ENCODE measurements at places on chromosomes 1 and 21.

GRCh38 chr1:84077476-84078107 lies 66.5 kb upstream of the PRKACB start:
- H3K27me3 ChIP-seq, result peaks cover 3% of the 10 kb centered on the region
- H3K27ac ChIP-seq, result peak overlapping the region; percentile 90
- peak; percentile 88 for DNase-seq
- H3K4me3 ChIP-seq, result peak overlapping the region; percentile 88
- H3K36me3 ChIP-seq, result peaks cover 4% of the 10 kb centered on the region
- H3K4me1 ChIP-seq, result peaks cover 16% of the 10 kb centered on the region

DNA sequence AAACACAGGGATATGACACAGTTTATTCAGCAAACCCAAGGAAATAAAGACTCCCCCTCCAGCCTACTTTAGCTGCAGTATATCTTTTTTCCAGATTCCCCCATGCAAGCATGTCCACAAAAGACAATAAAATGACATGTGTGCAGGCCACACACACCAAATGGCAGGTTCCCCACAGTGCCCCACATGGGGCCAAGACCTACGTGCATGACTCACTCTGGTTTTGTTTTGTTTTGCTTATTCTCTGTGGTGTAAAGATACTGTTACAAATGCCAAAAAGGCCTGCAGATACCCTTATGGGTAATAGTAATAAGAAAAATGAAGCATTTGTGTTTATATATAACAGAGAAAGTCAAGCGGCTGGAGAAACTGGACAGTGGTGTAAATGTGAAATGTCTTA lies 71.6 kb downstream of the RD3 start:
- no peak overlapping the region for H3K27ac ChIP-seq
- no peaks in the 10 kb centered on the region for H3K27me3 ChIP-seq
- no peaks in the 10 kb centered on the region for H3K36me3 ChIP-seq
- DNase-seq, result no peak
- H3K4me3 ChIP-seq, result no peak overlapping the region

DNA sequence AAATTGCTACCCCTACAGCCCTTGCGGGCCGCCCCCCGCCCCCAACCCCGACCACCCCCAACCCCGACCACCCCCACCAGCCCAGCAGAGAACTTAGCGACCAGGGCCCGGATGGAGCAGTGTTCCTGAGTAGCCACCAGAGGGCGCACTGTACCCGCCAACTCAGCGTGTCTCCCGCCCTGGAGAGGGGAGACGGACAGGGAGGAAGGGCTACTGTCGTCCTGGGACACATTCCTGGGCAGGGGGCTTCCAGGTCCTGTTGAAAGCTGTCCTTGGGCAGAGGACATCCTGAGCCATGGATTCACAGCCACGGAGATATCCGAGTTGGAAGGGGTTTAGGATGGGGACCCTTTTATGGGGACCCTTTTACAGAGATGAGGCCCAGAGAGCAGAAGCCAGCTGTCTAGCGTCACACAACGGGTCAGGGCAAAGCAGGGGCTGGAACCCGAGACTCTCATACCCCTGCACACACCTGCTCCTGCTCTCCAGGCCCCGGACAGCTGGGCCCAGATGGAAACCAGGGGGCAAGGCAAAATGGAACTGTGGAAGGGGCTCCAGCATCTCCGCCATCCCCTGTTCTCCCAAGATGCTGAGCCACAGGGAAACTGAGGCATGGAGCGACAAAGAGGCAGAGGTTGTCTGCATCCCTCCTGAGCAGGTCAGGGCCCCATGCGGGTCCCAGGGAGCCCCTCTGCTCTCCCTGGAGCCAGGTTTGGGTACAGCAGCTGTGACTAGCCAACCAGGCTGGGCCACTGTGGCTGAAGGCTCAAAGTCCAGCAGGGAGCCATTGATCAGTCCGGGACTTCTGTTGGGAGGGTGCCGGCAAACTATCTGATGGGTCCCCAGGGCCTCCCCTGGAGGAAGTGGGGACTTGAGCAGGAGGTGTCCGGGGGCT lies 25.0 kb upstream of the LAPTM5 start:
- peak overlapping the region; percentile 26 for H3K4me3 ChIP-seq
- H3K27ac ChIP-seq, result peak overlapping the region; percentile 85
- H3K36me3 ChIP-seq, result no peaks in the 10 kb centered on the region
- peaks cover 23% of the 10 kb centered on the region for H3K4me1 ChIP-seq
- H3K27me3 ChIP-seq, result no peaks in the 10 kb centered on the region

GRCh38 chr1:204442376-204443259 lies 31.0 kb upstream of the PPP1R15B start:
- H3K4me3 ChIP-seq, result no peak overlapping the region
- DNase-seq, result no peak
- no peaks in the 10 kb centered on the region for H3K27me3 ChIP-seq
- H3K27ac ChIP-seq, result peak overlapping the region; percentile 92

DNA sequence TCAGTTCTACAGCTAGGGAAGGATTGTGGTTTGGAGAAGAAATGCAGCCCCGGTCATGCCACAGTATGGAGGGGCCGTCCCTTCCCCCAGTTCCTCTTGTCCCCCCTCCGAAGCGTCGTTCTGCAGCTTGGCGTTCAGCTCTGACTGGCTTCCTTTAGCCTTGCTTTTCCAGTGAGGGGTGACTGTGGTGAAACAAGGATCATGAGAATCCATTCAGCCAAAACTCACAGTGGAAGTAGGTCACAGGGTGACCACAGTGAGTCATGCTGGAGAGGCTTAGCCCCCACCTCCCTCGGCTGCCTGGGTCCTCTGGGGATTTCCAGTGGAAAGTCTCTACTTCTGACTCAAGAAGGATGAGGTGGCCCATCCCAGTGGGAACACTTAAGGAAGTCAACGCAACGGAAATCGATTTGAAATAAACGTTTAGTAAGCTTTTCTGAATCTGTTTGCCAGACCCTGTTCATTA lies 37.3 kb upstream of the COL6A2 start:
- peaks cover 51% of the 10 kb centered on the region for H3K4me1 ChIP-seq
- H3K36me3 ChIP-seq, result no peaks in the 10 kb centered on the region
- DNase-seq, result peak; percentile 36
- no peak overlapping the region for H3K4me3 ChIP-seq
- H3K27ac ChIP-seq, result no peak overlapping the region
- peaks cover 76% of the 10 kb centered on the region for H3K27me3 ChIP-seq

- no peaks in the 10 kb centered on the region for H3K36me3 ChIP-seq
- H3K27me3 ChIP-seq, result peaks cover 70% of the 10 kb centered on the region
- H3K4me3 ChIP-seq, result no peak overlapping the region
- no peaks in the 10 kb centered on the region for H3K4me1 ChIP-seq
These were observed 6.3 kb upstream of the SYT6 start for GRCh38 chr1:114159941-114160340.

- no peak for DNase-seq
- H3K4me3 ChIP-seq, result no peak overlapping the region
- no peak overlapping the region for H3K27ac ChIP-seq
- H3K27me3 ChIP-seq, result peaks cover 2% of the 10 kb centered on the region
- H3K36me3 ChIP-seq, result no peaks in the 10 kb centered on the region
These were observed 15.9 kb downstream of the KIAA1614 start for GRCh38 chr1:180928331-180929230.

GRCh38 chr1:48442864-48443619 lies 29.0 kb downstream of the SPATA6 start:
- no peak overlapping the region for H3K27ac ChIP-seq
- peaks cover 11% of the 10 kb centered on the region for H3K36me3 ChIP-seq
- no peaks in the 10 kb centered on the region for H3K4me1 ChIP-seq
- H3K4me3 ChIP-seq, result no peak overlapping the region
- H3K27me3 ChIP-seq, result no peaks in the 10 kb centered on the region

GRCh38 chr1:55195521-55196233 lies 19.5 kb downstream of the USP24 start:
- DNase-seq, result no peak
- peaks cover 48% of the 10 kb centered on the region for H3K36me3 ChIP-seq
- H3K27me3 ChIP-seq, result no peaks in the 10 kb centered on the region
- peaks cover 71% of the 10 kb centered on the region for H3K4me1 ChIP-seq
- H3K4me3 ChIP-seq, result peak overlapping the region; percentile 20

DNA sequence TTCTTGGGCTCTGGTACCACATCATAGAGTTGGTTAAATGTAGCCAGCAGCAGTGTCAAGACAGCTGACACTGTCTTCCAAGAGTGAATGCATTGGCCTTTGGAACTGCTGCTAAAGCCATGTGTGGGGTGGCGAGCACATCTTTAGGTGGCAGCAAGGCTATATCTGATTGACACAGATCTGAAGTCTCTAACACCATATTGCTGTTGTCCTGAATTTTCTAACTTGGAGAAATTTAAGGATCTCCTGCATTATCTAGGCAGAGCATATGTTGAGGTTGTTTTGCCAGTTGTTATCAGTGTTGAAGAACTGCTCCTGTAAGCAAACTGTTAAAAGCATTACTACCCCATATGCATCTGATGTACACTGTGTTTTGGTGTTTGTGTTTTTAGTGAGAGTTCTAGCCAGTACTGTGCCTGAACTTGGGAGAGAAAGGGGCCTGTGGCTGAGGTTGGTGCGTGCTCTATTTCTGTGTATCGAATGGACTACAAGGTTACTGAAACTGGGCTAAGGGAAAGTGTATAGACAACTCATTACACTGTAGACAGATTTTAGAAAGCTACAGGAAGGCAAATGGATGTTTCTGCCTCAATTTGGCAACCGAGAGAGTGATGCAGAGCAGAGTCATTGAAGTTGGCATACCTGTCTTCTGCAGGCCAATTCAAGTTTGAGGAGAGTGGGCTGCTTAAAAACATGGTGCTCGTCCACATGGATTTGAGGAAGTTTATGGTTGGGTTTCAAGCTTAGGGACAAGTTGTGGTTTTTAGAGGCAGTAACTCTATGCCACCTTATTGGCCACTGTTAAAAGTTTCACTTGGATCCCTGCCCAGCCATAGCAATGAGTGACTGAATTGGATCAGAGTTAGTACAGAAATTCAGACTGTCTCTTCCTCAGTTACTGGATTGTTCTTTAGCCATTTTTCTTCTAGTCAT lies 16.9 kb downstream of the DYRK3 start:
- peaks cover 7% of the 10 kb centered on the region for H3K27me3 ChIP-seq
- no peak overlapping the region for H3K4me3 ChIP-seq
- DNase-seq, result no peak
- H3K4me1 ChIP-seq, result no peaks in the 10 kb centered on the region
- H3K36me3 ChIP-seq, result peaks cover 22% of the 10 kb centered on the region
- no peak overlapping the region for H3K27ac ChIP-seq

DNA sequence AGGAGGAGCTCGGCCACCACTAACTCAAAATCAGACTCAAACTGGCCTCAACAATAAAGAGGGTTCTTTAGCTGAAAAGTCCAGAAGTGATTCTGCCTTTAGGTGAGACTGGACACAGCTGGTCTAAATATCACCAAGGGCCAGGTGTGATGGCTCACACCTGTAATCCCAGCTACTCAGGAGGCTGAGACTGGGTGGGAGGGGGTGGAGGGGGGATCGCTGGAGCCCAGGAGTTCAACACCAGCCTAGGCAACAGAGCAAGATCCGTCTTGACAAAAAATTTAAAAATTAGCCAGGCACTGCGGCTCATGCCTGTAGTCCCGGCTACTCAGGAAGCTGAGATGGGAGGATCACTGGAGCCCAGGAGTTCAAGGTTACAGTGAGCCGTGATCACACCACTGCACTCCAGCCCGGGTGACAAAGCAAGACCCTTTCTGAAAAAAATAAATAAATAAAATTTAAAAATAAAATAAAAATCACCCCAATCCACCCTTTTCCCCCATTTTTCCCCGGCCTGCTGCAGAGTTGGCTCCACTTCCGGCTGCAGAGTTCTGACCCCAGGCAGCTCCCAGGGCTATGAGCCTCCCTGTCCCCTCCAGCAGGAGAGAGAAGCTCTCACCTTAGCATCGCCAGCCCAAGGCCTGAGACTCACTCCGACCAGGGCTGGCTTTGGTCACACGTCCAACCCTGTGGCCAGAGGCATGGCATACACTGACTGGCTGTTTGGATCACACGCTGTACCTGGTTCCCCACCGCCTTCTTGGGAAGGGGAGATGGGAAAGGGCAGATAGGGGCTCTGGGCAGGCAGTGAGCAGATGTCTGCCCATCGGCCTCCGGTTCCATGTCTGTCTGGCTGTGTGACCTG lies 87.3 kb upstream of the IFFO2 start:
- H3K4me1 ChIP-seq, result peaks cover 10% of the 10 kb centered on the region
- H3K36me3 ChIP-seq, result no peaks in the 10 kb centered on the region
- no peak overlapping the region for H3K27ac ChIP-seq
- DNase-seq, result peak; percentile 6

GRCh38 chr21:42362700-42363099 lies 3.6 kb downstream of the TFF1 start:
- H3K36me3 ChIP-seq, result no peaks in the 10 kb centered on the region
- no peak for DNase-seq
- no peaks in the 10 kb centered on the region for H3K27me3 ChIP-seq
- peaks cover 8% of the 10 kb centered on the region for H3K4me1 ChIP-seq
- no peak overlapping the region for H3K4me3 ChIP-seq
- H3K27ac ChIP-seq, result no peak overlapping the region

- H3K27me3 ChIP-seq, result peaks cover 3% of the 10 kb centered on the region
- no peak overlapping the region for H3K4me3 ChIP-seq
- no peaks in the 10 kb centered on the region for H3K36me3 ChIP-seq
- H3K4me1 ChIP-seq, result no peaks in the 10 kb centered on the region
These were observed 70.2 kb downstream of the DNM3 start for GRCh38 chr1:171911506-171911905.

DNA sequence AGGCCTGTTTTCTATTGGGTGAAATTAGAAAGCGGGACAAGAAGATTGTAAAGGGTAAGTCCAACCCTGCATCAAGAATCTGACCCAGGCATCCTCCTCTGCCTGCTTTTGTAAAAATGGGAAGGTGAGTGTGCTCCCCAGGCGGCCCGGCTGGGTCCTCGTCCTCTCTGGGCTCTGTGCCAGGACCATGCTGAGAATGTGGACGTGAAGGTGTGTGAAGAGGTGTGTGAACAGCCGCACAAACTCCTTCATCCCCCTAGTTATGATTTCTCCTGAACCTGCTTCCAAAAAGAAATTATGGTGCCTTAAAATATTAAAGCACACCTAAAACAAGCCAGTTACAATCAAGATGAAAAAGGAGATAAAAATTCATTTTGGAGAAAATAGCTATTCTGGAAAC lies 185.7 kb downstream of the IGSF21 start:
- no peak for DNase-seq
- no peaks in the 10 kb centered on the region for H3K4me1 ChIP-seq
- H3K27ac ChIP-seq, result no peak overlapping the region
- H3K4me3 ChIP-seq, result no peak overlapping the region

DNA sequence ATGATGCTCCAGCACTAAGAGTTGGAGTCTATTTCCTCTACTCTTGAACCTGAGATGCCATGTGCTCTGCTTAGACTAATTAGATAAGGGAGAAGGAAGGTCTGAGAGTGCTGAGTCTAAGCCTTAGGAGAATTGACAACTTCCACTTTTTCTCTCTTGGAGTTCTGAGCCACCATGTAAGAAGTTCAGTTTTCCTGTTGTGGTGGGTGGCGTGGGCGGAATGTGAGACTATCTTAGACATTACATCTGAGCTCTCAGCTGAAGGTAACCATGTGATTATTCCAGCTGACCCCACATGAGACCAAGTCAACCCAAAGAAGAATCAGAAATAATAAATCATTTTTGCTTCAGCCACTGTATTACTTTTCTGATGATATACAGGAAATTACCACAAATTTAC lies 404.5 kb upstream of the LRRC7 start:
- H3K36me3 ChIP-seq, result no peaks in the 10 kb centered on the region
- no peaks in the 10 kb centered on the region for H3K27me3 ChIP-seq
- no peak overlapping the region for H3K27ac ChIP-seq
- H3K4me3 ChIP-seq, result no peak overlapping the region
